ENCODE measurements at places on chromosomes 4 and X.

DNA sequence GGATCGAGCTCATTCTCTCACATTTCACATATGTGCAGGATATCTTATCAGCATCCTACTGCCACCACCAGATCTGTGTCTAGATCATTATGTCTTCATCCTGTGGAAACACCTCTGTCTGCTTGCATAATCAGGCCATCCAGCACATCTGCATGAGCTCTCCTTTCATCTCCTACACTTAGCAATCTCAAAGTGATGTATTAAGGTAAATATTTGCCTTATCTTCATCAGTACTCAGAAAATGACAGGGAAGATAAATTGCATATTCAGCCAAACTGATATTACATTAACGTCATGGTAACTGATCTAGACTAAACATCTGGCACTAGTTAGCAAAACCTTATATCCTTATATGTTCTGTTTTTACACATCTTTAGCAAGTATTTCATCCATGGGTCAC, 207.3 kb upstream of the PABPC4L start:
- DNase-seq, result no peak

- no peak for DNase-seq
Measured at GRCh38 chr4:25958110-25958509, 44.1 kb downstream of the SMIM20 start.

DNA sequence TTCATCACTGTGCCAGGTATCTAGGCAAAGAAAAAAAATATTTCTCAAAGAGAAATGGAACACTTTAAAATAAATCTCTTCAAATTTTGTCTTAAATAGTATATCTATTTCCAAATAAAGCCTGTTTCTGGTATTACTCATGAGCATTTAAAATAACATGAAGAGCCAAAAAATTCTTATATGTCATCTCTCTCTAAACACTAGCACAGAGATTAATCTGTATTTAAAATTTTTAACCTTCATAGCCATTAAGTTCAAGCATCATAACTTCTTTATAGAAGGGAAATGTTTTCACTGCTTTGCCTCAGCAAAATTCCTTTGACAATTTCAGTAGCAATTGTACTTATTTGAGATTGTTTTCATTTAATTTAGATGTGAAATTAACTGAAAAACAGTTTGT, 5.1 kb upstream of the CORIN start:
- no peak for DNase-seq

DNA sequence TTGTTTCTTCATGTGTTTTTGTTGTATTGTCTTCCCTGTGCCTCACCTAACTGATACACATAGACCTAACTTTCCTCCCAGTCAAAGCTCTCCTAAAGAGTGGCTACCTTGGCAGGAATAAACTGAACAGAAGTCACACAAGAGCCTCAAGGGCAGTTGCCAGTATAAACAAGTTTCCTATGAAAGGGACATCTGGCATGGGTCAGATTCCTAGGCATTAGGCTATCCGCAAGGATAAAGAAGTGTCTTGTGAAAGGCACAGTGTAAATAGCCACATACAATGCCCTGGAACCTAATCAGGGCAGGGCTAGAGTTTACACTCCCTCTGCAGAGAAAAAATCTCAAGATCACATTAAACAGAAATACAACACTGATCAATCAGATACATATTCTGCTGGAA, 220.8 kb downstream of the SPANXN3 start:
- no peak for DNase-seq

DNA sequence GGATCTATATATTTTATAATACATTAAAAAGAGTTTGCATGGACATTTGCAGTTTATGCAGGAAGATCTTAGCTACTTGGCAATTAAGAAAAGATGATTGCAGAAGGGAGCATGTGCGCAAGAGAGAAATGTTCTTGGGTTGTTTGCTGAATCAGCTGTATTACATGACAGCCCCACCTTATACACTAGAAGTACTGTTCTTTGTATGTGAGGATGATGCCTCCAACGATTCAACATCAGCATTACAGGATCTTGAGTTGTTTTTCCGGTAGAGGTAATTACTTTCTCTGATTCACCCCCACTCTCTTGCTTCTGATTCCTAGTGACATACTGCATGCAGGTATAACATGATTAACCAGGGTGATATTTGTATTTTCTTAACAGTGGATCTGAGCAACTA, 140.8 kb downstream of the PCDH7 start:
- no peak for DNase-seq

DNA sequence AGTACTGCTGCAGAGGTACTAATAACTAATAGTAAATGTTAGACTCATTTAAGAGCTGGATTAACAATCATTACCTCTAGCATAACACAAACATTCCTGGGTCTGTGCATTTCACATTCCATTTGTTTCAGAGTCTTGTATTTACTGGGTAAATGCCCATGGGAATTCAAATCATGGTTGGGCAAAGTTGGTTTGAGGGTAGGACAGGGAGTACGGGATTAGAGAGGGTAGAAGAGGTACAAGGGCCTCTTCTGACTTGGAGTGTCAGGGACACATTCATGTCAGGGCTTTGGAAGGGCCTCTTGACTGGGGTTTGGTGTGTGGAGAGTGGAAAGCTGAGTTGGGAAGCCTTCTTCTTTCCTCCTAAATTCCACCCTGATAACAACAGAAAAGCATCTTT, 65.9 kb downstream of the WWC2 start:
- DNase-seq, result no peak

DNA sequence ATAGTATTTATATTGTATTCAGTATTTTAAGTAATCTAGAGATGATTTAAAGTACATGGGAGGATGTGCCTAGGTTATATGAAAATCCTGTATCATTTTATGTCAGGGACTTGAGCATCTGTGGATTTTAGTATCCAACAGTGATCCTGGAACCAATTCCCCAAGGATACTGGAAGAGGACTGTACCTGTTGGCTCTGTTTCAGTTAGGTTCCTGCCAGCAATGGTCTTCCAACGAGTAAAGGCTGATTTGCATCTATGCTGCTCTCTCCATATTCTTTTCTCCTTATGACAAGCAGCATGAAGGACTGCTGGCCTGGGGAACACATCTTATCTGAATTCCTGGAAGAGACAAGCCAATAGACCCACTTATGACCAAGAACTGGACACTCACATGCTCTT, 34.9 kb downstream of the ASB9 start:
- no peak for DNase-seq

DNA sequence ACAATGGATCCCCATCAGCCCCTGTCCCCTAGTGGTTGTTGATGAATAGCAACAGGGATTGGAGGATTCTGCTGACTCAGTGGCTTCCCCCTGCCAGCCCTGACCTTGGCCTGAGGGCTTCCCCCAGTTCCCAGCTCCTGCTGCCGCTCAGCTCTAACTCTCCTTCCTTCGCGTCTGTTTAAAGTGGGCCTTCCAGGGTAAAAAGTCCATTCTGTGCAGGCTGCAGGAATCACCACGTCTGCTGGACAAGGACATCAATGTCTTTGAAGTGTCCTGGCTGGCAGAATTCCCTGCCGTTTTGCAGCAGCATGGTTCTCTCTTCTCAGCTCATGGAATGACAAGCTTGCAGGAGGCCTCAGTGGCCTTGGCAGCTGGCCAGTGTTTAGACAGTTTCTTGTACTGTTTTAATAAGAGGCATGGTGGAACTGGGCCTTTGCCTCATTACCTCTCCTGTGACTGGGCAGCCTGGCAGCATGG, 152.5 kb upstream of the STX18 start:
- no peak for DNase-seq

DNA sequence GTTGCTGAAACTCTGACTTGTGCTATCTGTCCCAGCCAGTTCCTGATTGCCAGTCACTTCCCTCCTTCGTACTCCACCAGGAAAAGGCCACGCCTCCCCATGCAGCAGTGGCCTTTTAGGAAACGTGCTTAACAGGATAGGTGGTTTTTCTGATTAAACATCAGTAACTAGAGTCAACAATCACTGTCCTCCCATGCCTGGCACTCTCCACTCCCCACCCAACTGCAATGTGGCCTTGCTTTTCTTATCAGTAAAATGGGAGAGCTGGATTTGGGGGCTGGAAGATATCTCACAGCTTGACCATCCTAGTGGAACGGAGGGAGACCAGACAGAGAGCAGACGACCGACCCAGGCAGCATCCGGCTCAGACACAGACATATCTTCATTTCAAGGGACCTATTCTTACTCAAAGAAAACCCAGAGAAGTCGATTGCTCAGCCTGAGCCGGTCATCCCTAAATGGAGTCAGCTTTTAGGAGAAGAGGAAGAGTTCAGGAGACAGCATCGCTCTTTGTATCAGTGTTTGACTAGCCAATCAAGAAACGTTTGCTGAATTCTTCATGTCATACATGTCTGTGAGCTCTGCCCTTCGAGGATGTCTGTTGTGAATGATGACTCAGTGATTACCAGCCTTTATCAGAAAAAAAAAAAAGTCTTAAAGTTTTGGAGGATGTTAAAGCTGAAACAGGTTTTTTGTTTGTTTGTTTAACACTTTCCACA, 12.7 kb upstream of the UBA6 start:
- no peak for DNase-seq
